ENCODE measurements at places on chromosomes 7 and 10.

DNA sequence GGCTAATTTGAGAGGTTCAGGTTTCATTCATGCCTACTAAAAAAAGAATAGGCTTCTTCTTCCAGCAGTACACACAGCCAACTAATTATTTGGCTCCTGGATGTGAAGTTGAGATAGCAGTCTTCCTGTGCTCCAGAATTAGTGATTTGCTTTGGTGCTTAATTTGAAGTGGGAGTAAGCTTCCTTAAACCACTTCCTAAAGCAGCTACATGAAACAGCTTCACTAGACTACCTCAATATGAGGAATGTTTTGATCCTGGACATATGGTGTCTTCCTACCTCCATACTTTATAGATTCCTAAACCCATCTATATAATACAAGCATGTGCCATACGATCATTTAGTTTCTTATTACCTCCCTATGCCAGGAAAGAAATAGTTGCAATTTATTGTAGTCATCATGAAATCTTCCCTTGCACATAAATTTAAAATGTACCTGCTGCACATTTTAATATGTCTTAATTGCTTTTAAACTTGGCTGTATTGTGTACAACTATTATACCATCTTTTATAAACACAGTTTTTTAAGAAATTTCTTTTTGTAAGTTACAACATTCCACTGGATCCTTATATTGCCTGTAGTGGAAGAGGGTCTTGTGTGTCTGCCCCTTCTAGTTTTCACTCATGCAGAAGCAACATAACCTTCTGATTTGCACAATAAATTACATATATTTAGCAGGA is 8.6 kb downstream of the VIM start:
- no peak for DNase-seq

DNA sequence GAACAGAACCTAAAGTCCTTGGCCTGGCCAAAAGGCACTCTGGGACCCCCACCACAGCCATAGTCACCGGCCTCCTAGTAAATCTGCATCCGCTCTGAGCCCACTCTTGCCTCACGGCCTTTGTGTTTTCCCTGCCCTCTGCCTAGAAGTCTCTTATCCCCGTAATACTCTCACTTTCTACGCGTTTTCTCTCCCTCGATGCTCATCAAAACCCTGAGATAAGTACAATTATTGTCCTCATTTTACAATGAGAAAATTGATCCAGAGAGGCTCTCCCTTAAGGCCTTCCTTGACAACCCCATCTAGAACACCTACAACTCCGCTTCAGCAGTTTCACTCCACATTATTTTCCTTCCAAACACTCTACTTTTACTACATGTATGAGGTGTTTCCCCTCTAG is 1.5 kb upstream of the SFXN4 start:
- no peak for DNase-seq

- DNase-seq = no peak
Measured at GRCh38 chr10:13844651-13845050, 257.9 kb downstream of the PRPF18 start.

DNA sequence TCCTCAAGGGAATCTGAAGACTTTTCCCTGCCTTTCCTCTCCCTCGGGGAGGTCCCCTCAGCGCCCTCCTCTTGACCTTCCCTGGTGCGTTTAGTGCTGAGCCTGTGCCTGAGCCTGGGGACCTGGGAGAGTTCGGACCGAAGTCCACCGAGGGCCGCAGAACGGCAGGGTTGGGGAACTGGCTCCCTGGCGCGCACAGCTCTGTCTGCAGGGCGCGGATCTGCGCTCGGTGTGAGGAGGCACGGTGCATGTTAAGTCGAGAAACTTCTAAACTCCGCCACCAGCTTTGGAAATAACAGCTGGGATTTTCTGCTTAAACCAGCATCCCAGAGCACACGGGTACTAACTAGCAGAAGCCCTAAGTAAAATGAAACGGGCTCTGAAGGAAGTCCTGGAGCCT is 44.2 kb upstream of the SLC29A4 start:
- no peak for DNase-seq

DNA sequence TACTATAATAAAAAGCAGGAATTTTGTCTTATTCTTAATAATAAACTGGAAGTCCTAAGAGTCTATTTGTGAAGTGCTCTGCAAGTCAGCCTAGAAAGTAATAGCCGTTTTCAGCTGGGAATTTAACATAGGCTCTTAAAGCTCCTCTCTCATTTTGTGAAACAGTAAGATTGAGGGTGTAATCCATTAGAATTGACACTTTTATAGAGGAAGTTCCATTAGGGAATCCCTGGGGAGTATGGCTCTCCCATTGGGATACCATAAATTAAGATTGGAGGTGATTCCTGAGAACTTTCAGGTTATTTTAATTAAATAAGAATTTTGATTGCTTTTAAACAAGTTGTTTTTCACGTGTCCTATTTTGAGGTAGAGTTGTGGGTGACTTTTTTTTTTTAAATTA is 68.0 kb downstream of the EXOC4 start:
- DNase-seq = no peak

DNA sequence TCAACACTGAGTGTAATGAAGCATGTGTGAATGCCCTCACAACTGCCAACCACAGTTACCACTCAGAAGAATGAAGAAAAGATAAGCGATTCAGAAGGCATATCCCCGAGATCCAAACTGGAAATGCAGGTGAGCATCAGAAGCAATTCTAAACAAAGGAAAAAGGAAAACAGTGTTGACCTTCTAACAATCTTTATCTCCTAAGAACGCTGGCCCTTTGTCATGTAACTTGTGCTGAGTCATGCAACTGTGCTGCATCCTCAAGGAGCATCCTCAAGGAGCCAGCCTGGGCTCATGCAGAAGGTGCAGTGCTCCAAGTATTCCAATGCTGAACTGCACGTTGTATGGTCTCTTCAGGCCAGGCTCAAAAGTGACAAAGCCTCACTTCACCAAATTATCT is 30.6 kb downstream of the SEC61G start:
- no peak for DNase-seq

- no peak for DNase-seq
Measured at GRCh38 chr7:30159698-30160143, 24.9 kb downstream of the MTURN start.

DNA sequence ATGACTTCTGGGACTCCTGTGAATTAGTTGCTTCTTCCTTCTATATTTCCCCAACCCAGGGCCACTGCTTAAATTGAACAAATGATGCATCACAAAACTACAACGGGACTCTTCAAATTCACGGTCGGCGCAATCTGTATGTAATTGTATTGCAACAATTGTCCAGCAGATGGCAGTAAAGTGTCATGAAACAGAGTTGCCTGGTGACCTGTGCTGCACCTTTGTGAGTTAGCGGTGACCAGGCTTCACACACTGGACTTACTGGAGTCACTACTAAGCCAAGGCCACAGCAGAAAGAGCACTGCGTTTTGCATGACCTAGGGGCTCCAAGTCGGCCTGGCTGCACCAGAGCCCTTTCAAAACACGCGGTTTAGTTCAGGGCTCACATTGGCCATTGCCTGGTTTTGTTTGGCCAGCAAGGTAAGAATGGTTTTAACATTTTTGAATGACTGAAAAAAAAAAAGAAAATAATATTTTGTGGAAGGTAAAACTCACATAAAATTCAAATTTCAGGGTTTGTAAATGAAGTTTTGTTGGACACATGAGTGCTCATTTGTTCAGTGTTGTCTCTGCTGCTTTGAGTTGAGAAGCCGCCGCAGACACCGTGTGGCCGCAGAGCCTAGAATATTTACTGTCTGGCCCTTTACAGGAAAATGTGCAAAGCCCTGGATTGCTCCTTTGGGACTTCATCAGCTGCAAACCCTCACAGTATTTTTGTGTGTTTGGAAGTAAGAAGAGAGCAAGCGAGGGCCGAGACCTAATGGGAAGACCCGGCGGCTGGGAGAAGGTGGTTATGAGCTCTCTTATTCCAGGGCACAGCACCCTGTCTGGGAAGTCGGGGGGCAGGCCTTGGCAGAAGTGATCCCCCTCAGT is 23.2 kb upstream of the ZNF32 start:
- peak; percentile 7 for DNase-seq

- DNase-seq = no peak
Measured at GRCh38 chr7:36215457-36215765, 62.4 kb downstream of the EEPD1 start.

DNA sequence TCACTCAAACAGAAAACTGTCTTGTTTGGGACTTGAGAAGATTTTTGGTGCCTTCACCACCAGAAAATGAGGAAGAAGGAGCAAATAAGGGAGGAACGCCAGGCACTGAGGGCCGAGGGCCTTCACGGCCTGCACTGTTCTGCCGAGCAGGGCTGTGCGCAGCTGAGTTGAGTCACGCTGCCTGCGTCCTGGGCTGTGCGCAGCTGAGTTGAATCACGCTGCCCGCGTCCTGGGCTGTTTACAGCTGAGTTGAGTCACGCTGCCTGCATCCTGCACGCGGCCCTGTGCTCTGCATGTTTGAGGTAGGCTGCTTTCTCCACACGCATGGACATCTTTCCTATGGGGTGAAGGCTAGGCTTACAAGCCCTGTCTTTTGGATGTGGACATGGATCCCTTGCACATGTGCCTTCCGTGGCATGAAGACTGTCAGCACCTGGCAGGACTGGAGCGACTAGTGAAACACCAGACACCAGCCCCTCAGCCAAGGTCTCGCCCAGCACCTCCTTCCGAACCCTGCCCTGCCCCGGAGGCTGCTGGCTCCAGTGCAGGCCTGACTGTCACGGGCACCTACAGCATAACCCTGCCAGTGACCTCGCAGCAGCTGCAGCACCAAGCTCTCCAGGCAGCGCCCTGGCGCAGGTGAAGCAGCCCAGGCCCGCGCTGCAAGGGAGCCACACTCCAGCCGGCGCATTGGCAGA is 96.7 kb downstream of the HTR5A start:
- DNase-seq = no peak

- DNase-seq = no peak
Measured at GRCh38 chr7:121994625-121995410, 121.9 kb downstream of the PTPRZ1 start.

DNA sequence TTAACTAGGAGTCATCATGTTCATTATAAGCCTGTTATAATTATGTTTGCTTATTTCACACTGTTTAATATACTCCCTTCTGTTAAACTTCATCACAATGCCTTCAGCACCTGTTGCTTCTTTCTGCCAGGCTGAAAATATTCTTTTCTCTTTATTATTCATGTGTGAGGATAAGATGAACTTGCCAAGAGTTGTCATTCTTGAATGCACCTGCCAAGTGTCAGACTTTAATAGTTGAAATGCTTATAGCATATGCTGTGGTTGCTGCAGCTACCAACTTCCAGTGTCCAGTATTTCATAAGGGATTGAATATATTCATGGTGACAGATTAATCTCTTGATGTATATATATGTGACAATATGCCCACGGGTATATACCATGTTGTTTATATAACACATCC is 339.2 kb upstream of the MEOX2 start:
- DNase-seq = no peak

GRCh38 chr7:57403601-57404342 is 46.2 kb upstream of the ZNF716 start:
- no peak for DNase-seq

- DNase-seq = no peak
Measured at GRCh38 chr10:58894929-58895328, 281.5 kb upstream of the PHYHIPL start.

DNA sequence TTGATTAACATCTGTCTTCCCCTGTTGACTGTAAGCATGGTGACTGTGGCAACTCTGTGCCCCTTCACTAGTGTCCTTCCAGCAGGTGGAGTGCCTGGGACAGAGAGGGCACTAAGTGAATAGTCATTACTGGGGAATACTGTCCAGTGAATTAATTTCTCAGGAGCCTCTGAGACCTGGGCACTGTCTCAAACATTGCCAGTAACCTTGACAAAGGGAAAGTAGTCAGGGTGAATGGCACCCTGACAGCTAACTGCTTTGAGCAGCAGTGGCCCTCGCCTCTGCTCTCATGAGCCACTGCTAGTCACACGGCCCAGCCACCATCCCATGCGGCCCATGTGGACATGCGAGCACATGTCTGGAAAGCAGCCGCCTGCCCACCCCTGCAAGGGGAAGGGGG is 13.1 kb upstream of the GRB10 start:
- no peak for DNase-seq

DNA sequence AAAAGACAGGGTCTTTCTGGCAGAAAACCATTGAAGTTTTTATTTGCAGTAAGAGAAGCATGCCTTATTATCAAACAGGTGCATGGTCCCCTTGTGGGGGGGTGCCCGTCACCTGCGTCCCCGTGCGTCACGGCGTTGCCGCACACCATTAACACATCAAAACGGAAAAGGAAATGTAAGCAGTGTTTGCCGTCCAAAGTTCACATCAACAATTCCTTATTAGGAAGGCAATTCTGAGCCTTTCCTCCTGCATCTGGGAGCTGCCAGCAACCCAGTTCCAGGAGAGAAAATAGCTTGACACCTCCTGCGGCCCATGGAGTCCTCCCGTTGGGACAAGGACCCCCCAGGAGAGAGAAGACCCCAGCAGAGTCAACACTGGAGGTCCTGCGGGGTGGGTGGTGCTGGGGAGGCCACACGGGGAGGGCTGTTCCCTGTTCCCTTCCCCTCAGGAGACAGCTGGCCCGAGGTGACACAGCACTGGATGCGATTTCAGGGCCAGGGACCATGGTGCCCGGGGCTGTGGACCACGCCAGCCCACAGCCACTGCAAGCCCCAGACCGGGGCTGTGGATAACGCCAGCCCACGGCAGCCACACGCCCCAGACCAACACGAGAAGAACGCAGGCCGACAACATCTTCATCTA is 39.5 kb downstream of the DIP2C start:
- no peak for DNase-seq

DNA sequence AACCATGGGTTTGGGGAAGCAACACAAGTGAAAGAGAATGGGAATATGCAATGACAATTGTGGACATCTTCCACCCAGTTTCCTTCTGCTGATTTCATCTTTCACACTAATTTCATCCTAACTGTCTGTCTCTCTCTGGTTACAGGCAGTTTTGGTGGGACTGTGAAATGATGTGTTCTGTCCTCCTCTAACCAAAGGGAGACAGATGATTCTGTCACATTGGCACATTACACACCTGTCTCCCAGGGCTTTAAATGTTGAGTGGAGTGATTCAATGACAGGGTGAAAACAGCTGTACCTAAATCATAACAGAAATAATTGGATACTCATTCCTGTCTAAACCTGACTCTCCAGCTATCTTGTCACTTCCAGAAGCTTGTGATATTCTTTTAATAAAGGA is 60.0 kb downstream of the DGKB start:
- no peak for DNase-seq

DNA sequence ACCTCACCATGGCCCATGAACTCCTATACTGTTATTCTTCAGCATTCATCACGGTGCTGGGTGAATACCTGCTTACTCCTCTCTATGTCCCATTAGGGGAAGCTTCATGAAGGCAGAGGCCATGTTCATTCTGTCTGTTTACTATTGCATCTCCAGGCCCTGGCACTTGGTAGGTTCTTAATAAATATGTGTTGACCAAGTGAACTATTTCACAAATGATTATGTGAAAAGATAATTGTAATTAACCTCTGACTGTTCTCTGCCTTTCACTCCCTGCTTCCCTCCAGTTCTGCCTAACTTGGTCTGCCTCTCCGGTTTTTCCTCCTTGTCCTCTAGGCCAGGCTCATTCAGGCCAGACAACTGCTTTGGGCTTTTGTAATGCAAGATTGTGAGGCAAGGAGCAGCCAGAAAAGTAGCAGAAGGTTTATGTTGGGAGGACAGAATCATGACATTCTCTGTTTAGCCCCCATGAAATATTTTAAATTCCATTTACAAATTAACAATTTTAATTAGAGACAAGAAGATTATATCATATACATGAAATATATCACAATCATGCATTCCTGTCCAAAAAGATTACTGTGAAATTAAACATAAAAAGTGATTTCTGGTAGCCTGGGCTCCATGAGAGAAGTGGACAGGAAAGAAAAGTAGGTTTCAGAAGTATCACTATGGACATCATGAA is 42.1 kb upstream of the PLXNA4 start:
- DNase-seq = no peak

All from stimulated activated naive CD4-positive, alpha-beta T cell (primary cell).